OCI-LY7 (cell line): ENCODE measurements at places on chromosomes 2 and 18. TPM values are rescaled to one million over a fixed set of nuclear protein-coding genes. Genes with fewer than 3 reads are reported as not detected.

TMEM214 gene
- 78.6 and 79.3 TPM in 2 replicates for total RNA-seq

MC4R gene
- not detected in 2 replicates for total RNA-seq

LYG1 gene
- 1.8 and 2.2 TPM in 2 replicates for total RNA-seq

ARHGAP28 gene
- not detected in 2 replicates for total RNA-seq

MC2R gene
- not detected in 2 replicates for total RNA-seq

GCKR gene
- not detected in 2 replicates for total RNA-seq

CD302 gene
- total RNA-seq, result not detected in 2 replicates

POU3F3 gene
- total RNA-seq, result 3.1 and 3.3 TPM in 2 replicates

ALPG gene
- not detected in 2 replicates for total RNA-seq

C1QL2 gene
- not detected in 2 replicates for total RNA-seq

DNER gene
- not detected in 2 replicates for total RNA-seq

DNA sequence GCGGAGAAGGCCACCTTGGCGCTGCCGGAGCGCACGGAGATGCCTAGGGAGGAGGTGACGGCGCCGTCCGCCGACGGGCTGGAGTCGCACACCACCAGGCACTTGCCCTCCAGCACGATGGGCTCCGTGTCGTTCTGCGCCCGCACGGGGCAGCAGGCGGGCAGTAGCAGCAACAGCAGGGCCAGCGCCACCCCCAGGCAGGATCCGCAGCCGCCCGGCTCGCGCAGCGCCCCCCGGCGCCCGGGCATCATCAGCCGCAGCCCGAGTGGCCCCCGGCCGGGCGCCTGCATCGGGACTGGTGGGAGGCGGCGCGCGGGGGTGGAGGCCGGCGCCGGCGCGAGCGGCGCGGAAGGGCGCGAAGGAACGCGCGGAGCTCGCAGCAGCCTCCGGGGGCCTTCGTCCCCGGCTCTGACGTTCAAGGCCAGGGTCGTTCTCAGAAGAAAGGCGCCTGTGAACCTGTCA is 2.2 kb downstream of the CBLN2 start:
- no peak for DNase-seq

GRCh38 chr18:66795051-66795450 is 191.2 kb upstream of the CDH19 start:
- no peak for DNase-seq

DNA sequence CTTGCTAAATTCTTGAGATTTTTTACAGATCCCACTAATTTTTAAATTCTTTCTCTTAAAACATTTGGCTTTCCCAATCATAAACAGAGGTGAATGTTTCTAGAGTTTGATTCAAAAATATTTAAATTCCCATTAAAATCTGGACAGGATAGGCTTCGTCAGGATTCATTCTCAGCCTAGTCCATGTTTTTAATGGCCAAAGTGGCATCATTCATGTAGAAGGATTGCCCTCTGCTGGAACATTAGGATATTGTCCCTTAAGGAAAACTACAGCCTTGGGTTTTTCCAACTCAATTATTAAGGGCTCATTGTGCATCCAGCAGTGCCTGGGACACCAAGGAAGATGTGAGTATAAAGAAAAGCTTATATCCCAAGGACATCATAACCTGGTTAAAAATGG is 71.7 kb downstream of the TPGS2 start:
- DNase-seq, result peak; percentile 31

GRCh38 chr2:95061601-95062183 is 36.2 kb downstream of the MAL start:
- DNase-seq, result no peak

- DNase-seq, result no peak
Measured at GRCh38 chr2:176089843-176090395, 2.6 kb upstream of the HOXD13 start.

DNA sequence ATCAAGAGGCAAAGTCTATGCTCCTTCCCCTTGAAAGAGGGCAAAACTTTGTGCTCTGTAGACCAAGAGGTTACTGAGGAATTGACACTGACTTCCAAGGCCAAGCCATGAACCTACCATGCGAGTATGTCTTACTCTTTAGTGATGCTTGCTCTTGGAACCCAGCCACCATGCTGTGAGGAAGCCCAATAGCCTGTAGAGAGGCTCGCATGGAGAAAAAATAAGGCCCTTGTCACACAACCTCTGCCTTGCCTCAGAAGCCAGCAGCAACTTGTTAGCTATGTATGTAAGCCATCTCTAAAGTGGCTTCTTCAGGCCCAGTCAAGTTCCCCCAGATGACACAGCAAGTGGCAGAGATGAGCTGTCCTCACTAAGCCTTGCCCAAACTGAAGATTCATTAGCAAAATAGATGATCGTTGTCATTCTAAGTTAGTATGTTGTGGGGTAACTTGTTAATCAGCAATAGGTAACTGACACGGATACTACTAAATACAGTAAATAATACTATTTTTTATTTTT is 66.1 kb upstream of the RGPD5 start:
- no peak for DNase-seq

DNA sequence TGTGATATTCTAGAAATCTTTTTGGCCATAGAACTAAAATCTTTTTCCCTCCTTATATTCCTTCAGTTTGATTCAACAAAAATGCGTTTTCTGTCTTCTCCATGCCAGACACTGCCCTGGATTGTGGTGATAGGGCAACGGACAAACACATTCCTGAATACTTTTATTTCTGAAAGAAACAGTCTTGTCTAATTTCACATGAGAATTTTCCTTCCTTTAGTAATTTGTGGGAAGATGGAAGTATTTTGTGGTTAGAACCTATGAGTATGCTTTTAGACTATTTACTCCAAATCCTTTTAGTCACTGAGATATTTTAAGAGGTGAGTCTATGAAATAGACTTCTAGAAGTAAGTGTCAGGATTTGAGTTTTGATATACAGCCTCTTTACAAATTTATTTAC is 49.6 kb downstream of the COL5A2 start:
- no peak for DNase-seq

DNA sequence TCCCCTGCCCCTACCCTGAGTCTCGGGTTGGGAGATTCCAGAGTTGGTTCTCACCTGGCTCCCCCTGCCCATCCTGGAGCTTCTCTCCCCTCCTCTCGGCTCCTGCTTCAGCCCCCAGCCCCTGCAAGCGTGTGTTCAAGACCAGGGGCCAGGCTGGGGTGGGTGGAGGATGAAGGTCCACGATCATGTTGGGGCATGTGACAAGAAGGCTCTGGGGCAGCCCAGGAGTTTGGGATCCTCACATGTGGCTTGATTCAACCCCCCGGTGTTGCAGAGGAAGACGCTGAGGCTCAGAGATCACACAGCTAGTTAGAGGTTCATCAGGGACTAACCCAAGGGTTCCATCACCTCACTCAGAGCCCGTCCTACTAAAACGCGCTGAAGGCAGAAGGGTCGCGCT is 14.2 kb upstream of the TUBB6 start:
- no peak for DNase-seq

GRCh38 chr2:16729335-16729734 is 63.7 kb upstream of the CYRIA start:
- DNase-seq, result peak; percentile 46

GRCh38 chr2:146916914-146917313 is 927.9 kb upstream of the ACVR2A start:
- DNase-seq, result no peak

DNA sequence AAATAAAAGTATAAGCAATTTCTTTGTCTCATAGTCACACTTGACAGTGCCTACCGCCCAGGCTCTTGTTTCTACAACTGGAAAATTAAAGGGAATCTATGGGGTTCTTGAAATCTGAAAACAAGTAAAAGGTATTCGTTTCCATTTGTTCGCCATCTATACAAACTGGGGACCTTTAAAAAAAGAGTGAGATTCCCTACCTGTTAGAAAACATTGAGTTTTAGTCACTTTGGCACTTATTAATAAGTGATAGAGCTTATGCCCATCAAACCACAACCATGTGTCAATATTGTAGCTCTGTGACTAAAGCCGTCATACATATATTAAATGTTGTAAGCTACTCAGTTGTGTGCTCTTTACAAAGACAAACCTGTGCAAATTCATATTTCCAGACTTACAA is 13.2 kb downstream of the FN1 start:
- no peak for DNase-seq

- DNase-seq, result no peak
Measured at GRCh38 chr2:232349546-232349945, 29.0 kb upstream of the ALPP start.

DNA sequence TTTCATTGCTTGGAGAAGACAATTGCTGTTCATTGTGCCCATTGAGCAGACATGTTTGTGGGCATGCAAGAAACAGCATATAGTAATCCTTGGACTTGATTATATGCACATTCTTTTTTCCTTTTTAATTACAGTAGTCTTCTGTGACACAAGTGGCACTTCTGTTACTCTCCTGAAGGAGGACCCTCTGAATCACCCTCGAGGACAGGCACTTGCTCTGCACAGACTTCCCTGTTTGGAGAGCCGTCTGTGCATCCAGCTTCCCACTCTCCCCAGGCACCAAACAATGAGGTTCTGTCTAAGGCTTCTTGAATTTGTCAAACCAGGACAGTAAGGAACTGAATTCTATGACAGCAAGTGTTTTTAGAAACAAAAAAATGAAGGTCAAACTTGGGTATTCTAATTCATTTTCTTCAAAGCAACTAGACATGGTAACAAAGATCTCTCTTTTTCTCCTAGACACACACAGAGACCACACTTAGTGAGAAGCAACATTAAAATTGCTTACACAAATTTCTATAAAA is 844.6 kb upstream of the ID2 start:
- DNase-seq, result peak; percentile 15
